ENCODE measurements at places on chromosomes 13 and 19.

- DNase-seq = no peak
Measured at GRCh38 chr13:100549316-100549715, 39.3 kb downstream of the GGACT start.

DNA sequence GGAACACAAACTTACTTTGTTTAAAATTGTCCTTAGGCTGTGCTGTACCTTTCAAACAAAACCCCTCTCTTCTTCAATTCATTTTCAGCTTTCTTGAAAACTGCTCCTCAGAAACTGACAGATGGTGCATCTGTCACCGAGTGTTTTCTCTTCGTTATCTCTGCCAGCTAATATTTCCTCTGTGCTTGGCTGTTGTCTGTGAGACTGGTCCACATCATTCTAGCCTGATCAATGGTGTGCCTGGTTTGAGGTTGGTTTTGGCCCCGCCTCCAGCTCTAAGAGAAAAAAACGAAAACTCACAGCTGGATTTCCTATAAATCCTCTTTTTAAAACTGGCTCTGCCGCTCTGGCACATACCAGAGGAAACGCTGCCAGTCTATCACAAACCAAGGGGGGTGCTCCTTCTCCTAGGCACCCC lies 79.7 kb downstream of the STARD13 start:
- no peak for DNase-seq

DNA sequence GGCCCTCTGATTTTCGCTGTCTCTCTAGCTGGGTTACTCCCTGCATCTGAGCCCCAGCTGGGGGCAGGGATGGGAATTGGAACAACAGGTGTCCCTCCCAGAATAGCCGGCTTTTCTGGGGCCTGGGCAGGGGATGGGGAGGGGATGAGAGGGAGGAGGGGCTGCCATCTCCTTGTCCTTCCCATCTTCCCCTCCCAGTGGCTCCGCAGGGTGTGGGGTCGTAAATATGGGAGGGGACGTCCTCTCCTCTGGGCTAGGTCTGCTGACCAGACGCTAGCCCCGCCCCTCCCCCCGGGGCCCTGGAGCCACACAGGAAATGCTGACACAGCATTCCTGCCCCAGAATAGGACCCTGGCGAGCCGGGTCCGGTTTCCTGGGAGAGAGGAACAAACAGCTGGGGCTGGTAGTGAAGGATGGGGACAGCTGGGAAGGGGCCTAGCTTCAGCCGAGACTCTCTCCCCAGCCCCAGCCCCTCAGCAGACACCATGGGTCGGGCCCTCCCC lies 1.1 kb downstream of the RYR1 start:
- no peak for DNase-seq

- DNase-seq = no peak
Measured at GRCh38 chr13:41960637-41961465, at the start of gene VWA8. VWA8 (minus strand) TSS chr13:41961109; CDS start chr13:41961015, 94 bp downstream.

- DNase-seq = no peak
Measured at GRCh38 chr13:89584058-89584620, 1763.3 kb upstream of the MIR17HG start.

- no peak for DNase-seq
Measured at GRCh38 chr19:925087-925525, 729 bp upstream of the ARID3A start.

GRCh38 chr19:51781999-51782398 lies 13.0 kb upstream of the FPR3 start:
- no peak for DNase-seq

- DNase-seq = no peak
Measured at GRCh38 chr19:16185768-16186123, 536 bp downstream of the FAM32A start.

- DNase-seq = peak; percentile 45
Measured at GRCh38 chr13:110713981-110714796, 689 bp downstream of the ING1 start.

DNA sequence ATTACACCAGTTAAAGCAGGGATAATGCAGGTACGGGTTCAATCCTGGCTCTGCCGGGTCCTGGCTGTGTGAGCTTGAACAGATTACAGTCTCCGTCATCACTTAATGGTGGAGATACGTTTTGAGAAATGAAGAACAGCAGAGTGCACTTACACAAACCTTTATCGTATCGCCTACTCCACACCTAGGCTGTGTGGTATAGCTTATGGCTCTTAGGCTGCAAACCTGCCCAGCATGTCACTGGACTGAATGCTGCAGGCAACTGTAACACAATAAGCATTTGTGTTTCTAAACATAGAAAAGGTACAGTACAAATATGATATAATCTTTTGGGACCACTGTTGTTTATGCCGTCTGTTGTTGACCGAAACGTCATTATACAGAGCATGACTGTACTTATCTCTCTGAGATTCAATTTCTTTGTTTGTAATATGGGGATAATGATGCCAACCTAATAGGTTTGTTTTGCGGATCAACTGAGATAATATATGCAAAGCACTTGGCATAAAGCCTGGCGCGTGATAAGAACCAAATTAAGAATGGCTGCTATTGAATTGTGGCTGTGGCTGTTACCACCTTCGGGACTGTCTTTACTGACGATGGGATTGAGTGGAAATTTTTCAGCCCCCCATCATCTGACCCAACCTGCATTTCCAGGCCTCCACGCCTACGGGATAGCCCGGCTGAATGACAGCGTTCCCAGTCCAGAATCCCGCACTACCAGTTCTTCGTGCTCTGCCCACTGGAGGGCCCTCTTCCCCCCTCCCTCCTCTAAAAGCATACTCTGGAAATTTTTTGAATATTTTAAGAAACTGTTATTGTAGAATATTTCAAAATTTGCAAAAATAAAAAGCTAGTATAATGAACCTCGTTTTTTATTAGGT lies 11.2 kb downstream of the KRTDAP start:
- peak; percentile 52 for DNase-seq

GRCh38 chr19:15469513-15470297 lies 5.4 kb upstream of the RASAL3 start:
- DNase-seq = no peak

DNA sequence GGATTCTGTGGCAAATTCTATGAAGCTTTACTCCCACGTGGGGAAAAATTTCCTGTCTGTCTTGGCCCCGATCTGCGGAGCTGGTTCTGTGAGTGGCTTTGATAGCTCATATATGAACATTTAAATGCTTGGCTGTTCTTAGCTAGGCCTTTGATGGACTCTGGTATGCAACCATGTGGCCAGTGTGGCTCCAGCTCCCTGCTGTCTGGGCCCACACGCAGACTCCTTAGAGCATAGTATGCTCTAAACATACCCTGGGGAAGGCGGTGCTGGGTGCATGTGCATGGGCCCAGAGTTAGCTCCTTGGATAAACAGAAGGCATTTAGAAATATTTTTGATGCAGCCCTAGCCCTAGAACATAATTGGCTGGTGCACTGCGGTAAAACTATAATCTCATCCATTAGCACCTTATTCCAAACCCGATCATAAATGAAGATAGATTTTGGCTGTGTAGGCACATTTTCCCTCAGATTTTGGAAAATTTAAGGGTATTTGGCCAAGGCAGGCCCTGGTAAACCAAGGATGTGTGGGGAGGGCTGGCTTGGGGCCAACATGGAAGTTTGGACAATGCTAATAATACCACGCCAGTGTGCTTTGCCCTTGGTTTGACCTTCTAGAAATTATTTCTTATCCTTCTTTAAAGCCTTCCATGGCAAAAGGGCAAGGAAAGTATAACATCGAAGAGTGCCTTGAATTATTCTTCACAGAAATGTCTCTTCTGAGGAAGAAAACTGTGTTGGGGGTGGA lies 153.5 kb downstream of the LMO7 start:
- DNase-seq = no peak

- DNase-seq = no peak
Measured at GRCh38 chr13:43122791-43123190, 99.4 kb downstream of the DNAJC15 start.

DNA sequence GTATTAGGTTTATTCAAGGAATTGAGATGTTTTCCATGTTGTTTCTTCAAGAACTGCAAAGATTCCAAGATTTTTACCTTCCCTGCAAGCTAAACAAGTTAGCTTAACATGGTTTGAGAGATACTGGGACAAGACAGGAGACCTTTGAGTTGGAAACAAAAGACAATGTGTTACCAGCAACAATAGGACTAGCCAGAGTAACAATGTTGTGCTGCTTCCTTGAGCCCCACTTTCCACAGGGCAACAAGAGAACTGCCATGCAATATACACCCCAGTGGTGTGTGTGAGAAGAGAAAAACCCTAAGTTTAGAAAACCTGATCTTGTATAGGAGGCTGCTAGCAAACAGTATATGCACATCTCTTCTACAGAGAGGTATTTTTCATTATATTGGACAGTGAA lies 264.6 kb downstream of the PCDH20 start:
- DNase-seq = no peak

DNA sequence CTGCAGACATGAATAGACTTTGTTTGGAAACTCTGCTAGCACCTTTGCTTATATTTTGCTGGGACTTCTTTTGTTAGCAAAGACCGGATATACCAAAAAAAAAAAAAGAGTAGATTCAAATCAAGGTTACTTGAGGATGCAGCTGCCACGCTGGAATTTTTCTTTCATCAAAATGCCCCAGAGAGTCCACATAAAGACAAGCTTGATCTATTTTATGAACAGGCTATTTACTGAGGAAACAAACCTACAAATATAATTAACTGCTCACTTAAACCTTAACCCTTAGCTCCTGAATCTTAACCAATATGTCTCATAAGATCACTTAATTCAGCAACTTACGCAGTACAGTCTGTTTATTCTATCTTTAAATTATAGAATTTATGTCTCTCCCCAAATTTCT lies 27.1 kb upstream of the DOCK9 start:
- DNase-seq = no peak

GRCh38 chr13:71869274-71869673 lies 2.3 kb upstream of the DACH1 start:
- no peak for DNase-seq

DNA sequence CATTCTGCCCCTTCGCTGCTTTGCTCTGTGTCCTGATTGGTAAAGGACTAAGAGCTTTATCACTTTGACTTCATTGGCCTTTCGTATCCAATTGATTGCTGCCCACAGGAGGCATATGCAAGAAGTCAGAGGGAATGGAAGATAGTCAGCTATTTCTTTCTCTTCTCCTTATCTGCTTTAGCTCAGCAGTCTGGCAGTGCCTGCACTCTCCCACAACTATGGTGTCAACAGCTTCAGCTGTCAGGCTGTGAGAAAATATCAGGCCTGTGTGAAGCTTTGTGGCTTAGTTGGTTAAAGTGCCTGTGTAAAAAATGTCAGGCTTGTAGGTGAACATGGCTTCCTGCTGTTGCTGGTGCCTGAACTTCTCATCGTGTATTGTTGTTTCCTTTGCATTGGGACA lies 243.0 kb downstream of the PCDH17 start:
- no peak for DNase-seq

GRCh38 chr19:15452111-15453047 lies 2.6 kb upstream of the WIZ start:
- peak; percentile 48 for DNase-seq

GRCh38 chr19:41233748-41234240 lies 14.8 kb downstream of the AXL start:
- DNase-seq = no peak

DNA sequence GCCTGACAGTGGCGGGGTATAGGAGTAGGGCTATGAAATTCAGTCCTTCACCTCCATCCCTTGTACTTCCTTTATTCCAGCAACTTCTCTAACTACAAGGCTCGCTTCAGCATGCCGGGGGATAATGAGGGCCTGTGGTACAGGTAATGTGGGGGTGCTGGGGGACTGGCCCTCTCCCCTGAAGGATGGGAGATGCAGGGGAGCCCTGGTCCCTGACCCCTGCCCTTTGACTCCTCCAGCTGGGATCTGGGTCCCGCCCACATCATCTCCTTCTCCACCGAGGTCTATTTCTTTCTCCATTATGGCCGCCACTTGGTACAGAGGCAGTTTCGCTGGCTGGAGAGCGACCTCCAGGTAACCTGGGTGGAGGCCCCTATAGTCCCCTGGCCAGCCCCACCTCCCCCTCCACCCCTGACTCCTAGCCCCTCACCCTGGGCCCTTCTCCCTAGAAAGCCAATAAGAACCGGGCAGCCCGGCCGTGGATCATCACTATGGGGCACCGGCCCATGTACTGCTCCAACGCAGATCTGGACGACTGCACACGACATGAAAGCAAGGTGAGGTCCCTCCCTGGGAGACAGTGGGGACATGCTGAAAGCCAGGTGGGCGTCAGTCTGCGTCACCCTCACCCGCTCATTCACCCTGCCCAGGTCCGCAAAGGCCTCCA lies 16.5 kb downstream of the ACP7 start:
- no peak for DNase-seq

- no peak for DNase-seq
Measured at GRCh38 chr13:97723655-97724054, 229.8 kb upstream of the IPO5 start.

GRCh38 chr19:41913538-41914423 lies 14.5 kb downstream of the ERFL start:
- DNase-seq = no peak

- DNase-seq = no peak
Measured at GRCh38 chr13:30968846-30969245, 36.4 kb downstream of the TEX26 start.

DNA sequence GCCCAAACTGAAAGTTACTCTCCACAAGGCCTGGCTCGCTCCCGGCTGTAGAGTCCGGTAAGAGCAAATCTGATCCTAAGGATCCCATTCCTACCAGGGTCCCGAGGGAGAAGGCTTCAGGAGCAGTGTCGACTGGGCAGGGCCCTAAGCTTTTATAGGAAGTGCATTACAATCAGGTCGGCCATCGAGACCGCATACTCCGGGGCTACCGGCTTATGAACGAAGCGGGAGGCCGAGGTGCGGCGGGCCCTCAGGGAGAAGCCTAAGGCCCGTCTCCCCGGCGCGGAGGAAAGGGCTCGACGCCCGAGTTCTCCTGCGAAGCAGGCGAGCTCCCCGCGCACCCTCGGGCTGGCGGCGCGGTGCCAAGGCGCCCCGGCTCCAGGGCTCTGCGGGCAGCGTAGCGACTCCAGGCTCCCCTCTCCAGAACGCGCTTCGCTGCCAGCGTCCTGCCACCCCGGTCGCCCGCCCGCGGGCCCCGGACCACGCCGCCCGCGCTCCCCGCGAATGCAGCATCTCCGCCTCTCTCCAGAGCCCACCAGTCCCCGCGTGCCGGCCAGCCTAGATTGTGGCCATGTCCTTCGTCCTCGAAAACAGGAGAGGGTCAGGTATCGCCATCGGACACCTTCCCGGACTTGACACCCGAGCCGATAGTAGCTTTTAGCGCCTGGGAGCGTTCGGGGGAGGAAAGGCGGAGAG lies 1.4 kb downstream of the EFNB2 start:
- DNase-seq = no peak

GRCh38 chr19:782878-783668 lies 14.2 kb upstream of the PTBP1 start:
- DNase-seq = no peak
